ENCODE measurements at places on chromosomes 5 and 9.

DNA sequence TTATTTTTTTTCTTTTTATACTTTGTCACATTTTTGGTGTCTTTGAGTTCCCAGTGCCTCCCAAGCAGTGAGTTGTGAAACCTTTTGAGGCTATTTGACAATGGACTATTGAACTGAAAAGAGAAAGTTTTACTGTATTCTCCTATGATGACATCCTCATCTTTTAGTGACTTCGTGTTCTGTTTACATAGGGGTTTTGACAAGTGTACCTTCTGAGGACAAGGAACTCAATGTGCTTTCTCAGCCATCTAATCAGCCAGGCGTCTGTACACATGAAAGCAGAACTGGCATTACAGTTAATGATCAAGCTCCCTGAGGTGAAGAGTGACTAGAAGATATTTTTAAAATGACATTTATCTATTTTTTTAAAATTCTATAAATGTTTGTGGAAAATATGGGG, 175.5 kb downstream of the ANXA1 start:
- no peak for DNase-seq

DNA sequence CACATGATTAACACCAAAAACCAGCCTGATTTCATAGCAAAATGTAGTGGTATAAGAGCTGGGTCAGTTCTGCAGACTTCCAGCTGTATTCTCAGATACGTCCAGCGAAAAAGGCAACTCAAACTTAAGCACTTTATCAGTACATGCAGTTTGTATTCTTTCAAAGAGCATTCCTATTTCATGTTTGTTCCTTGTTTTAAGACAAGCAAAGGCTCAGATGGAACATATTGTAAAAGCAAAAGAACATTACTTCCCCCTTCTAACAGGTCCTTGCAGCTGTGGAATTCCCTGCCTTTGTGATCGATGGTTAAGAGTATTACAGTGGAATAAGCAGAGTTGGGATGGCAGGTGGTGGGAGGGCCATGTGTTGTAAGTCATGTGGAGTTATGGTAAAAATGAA, 86.3 kb upstream of the GRHPR start:
- DNase-seq = no peak

GRCh38 chr5:68122439-68123328, 92.9 kb upstream of the PIK3R1 start:
- no peak for DNase-seq

DNA sequence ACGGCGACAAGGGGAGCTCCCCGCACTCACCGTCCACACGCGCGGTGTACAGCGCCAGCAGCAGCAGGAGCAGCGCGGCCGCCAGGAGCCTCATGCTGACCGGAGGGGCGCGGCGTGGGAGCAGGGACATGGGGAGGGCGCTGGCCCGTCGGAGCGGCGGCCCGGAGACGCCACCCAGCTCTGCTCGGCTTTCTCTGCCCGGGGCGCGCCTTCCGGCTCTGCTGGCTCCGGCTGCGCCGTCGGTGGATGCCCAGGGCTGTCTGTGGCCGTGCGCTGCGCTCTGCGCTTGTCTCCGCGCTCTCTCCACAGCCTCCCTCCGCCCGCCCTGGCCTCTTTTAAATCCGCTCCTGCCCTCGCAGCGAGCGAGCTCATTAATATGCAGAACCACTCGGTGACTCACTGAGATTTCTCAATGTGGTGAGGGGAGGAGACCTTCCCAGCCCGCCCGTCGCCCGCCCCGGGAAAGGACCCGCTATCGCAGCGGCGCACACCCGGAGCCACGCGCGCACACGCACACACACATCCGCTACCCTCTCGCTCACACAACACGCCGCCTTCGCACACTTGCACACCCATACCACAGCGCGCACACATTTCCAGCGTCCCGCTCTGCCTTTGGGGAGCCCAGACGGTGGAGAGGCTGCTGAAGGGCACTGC, at the start of gene CXCL14:
CXCL14 (minus strand) TSS at position 307 of the 657 bp plus-strand sequence; CDS start at position 94, 213 bp downstream.
- DNase-seq = no peak

DNA sequence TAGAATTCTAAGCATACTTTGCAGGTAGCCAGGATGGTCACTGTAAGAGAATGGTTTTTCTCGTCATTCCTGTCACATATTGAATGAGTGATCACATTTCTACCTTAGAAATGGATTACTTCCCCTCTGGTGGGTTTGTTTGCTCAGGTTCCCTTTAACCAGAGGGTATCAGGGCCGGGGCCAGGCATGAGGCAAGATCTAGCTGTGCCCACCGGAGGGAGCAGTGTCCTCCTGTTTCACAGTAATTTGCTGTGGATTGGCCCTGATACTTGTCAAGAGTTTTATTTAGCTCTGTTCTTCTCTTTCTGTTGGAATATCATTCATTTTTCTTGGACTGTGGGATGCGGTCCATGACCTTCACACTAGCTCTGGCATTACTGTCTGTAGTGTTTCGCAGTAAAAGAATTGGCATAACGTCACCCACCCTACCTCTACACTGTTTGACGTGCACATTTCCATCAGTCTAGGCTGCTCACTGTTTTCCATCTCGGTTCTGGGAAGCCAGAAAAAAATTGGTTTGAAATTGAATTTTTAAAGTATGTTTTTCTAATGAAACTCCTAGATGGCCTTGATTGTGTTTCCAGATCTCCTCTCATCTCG, 42.4 kb upstream of the ZBED3 start:
- no peak for DNase-seq
